ENCODE measurements at places on chromosomes 5 and 9. TPM values are rescaled to one million over a fixed set of nuclear protein-coding genes. Genes with fewer than 3 reads are reported as not detected.

Gene COL5A1
- total RNA-seq = 90.4 TPM

Gene GCNT4
- 4.0 TPM for total RNA-seq

Gene ZBTB26
- total RNA-seq = 14.7 TPM

Gene NDOR1
- total RNA-seq = not detected

Gene IL3
- total RNA-seq = not detected

Gene MUSK
- total RNA-seq = not detected

GRCh38 chr9:134158753-134159392, 5.5 kb downstream of the RNU6ATAC start:
- no peak for DNase-seq

DNA sequence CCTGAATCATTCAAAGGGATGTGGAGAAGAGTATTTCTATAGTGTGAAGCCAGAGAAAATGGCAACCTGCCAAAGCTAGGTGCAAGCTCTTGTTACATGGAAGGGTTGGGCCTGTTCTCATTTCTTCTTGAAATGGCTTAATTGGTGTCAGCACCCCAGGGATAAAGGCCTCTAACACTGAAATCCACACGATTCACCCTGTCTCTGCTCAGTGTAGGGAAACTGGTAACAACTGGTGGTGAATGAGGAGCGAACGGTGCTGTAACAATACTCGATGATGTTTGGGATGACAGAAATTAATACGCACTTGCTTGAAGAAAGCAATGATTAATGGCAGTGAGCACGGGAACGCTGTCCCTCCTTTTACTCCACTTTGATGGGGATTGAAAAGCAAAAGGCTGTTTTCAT, 16.2 kb downstream of the PBX3 start:
- no peak for DNase-seq

DNA sequence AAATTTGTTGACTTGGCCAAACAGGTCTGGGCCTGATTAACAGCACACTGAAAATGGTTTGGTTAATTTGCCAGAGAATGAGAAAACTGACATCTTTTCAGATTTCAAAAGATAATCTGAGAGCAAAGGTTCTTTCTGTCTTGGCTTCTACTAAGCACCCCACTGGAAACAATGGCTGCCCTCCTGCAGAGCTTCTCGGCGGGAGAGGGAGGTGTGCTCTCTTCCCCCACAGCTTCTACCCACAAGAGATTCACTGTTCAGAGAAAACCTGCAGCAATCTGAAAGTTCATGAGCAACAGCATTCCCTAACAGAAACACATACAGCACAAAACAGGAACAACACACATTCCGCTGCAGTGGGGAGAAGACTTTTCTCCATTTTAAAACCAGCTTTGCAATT, 3.0 kb downstream of the DNAH5 start:
- DNase-seq = no peak

- no peak for DNase-seq
Measured at GRCh38 chr5:104937598-104937997, 1375.0 kb upstream of the NUDT12 start.

DNA sequence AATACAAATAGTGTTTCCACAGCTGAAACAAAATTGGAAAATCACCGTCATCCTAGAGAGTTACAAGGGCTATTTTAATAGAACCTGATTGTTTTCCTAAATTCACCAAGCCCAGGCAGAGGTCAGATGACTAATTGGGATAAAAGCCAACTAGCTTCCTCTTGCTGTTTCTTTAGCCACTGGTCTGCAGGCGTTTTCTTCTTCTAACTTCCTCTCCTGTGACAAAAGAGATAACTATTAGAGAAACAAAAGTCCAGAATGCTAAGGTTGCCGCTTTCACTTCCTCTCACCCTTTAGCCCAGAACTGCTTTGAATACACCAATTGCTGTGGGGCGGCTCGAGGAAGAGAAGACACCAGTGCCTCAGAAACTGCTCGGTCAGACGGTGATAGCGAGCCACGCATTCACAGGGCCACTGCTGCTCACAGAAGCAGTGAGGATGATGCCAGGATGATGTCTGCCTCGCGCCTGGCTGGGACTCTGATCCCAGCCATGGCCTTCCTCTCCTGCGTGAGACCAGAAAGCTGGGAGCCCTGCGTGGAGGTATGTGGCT, at the start of gene TLR4:
Gene TLR4, plus strand, starts transcription at position 380 of the 552 bp plus-strand sequence. Its CDS starts 70 bp downstream, at position 450.
- peak; percentile 51 for DNase-seq

DNA sequence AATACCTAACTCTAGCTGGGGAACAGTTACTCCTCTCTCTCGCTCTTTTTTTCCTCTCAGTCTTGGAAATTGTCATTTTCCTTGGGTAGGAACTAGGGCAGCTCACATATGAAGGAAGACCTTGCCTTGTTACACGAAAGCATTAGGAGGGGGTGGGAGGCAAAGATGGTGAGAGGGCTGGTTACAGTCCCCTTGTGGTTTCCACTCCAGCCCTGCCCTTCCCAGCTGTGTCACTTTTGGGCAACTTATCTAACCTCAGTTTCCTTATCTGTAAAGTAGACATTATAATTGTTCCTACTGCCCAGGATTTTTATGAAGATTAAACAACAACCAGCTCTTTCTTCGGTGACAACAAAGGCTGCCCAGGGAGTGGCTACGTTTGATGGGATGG, 196.2 kb upstream of the CLINT1 start:
- no peak for DNase-seq

DNA sequence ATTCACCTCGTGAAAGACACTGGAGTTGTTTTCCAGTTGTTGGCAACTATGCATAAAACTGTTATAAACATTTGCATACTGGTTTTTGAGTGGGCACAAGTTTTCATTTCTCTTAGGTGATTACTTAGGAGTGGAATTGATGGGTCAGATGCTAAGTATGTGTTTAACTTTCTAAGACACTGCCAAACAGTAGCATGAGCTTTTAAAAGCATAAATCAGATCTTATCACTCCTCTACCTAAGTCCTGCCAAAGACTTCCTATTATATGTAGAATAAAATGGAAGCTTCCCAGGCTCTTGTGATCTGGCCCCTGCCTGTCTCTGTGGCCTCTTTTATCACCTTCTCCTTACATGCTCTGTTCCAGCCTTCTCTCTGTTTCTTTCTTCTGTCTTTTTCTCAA, 72.6 kb downstream of the SH3RF2 start:
- DNase-seq = no peak

- no peak for DNase-seq
Measured at GRCh38 chr5:62418462-62419076, 6.0 kb downstream of the IPO11 start.

DNA sequence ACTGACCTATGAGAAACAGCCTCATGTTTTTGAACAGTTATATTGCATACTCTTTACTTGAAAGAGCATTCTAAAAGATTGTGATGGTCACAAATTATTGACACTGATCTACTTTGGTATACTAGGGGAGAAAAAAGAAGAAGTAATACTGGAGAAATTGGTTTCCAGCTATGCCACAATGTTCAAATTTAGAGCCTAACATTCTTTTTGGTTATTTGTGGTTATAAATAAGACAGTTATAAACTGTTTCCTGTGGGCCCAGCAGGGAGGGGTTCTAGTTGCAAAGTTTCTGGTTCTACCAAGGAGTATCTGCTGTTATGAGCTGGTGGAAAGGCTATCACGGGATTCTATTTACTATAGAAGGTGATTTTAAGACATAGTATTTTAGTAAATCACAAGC, 4.8 kb downstream of the CWC27 start:
- DNase-seq = no peak

GRCh38 chr9:14037331-14037730, 276.6 kb downstream of the NFIB start:
- no peak for DNase-seq

- no peak for DNase-seq
Measured at GRCh38 chr9:92100237-92100911, 14.8 kb downstream of the SPTLC1 start.

DNA sequence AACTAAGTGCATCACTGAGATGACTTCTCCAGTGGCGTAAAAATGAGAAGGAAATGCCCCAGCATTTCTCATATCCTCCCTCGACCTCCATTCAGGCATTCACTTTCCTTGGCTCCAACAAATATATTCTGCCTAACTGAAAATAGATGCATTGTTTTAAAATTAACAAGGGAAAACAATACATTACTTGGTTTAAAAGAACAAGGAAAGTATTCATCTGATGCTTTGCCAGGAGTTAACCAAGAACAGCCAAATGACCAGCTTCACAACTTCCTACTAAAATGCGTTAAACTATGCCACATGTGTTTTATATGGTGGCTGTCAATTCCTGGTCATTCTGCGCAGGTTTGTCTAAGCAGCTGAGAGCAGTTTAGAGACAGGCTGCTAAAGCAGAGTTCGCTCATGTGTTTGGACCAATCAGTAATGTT, 121.4 kb downstream of the GNAQ start:
- DNase-seq = no peak

GRCh38 chr5:52956014-52956413, 33.1 kb upstream of the ITGA2 start:
- no peak for DNase-seq

DNA sequence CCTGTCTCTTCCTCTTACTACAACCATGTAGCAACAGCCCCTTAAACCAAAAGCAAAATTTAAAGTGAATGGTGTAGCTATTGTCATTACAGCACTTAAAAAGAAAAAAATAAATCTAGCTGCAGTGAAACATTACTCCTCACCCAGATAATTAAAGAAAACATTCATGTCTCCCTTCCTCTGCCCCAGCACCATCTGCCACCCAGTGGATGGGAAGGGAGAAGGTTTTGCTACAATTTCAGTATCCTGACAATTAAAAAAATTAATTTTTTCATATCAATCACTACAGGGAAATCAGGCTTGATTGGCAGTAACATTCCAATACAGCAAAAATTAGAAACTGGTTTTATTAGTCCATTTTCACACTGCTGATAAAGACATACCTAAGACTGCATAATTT, 147.4 kb upstream of the PUM3 start:
- DNase-seq = no peak

- DNase-seq = no peak
Measured at GRCh38 chr5:94618029-94618492, 343 bp downstream of the KIAA0825 start.

DNA sequence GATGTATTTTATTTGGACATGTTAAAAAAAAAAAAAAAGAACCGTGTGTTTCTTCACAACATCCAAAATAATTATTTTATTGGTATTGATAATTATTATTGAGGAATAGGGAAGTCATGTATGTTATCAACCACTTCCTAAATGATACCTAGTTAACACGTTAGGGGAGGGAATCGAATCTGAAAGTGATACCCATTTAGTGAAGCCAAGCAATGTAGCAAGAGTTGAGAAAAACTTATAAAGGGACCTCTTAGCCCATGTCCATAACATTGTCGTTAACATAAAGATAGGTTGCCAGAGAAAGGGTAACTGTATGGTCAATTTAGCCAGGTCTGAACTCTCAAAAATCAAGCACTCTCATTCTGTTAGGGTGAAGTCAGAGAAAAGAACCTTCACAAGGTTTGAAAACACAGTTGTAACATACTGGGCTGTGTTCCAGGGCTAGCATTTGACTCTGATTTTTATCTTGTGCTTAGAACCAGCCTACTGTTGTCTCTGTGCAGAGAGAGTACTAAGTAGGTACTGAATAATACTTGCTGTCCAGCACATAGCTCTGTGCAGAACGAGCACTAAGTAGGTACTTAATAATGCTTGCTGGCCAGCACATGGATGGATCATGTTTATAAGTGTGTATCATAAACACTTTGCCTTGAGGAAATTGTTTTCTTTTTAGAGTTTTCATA, 60.4 kb downstream of the GHR start:
- no peak for DNase-seq

DNA sequence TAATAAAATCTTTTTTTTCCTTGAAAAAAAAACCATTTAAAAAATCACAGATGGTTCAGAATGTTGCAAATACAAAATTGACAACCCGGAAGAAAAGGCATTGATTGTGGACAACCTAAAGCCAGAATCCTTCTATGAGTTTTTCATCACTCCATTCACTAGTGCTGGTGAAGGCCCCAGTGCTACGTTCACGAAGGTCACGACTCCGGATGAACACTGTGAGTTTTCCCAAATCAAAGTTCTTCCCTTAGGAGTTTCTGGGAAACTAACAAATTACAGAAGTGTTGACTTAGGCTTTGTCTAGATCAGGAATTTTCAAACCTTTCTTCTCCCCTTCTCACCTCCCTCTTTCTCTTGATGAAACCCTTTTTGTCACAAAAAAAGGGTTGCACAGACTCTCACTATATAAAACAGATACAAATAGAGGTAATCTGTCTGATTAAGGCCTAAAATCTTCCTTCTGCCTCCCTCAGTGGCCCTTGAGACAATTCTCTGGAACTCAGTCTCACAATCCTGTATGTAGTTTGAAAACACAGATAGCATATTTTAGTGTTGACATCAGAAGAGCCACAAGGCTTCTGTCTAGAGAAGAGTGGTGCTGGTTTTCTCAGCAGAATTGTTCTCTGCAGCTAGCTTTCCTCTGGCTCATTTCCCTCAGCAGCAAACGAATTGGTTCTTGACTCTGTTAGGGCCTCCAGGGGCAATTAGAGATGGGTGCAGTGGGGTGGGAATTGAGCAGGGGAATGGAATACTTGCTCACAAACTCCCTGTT, 79.5 kb downstream of the OSMR start:
- no peak for DNase-seq

- no peak for DNase-seq
Measured at GRCh38 chr5:102889033-102889432, 133.9 kb downstream of the PAM start.

DNA sequence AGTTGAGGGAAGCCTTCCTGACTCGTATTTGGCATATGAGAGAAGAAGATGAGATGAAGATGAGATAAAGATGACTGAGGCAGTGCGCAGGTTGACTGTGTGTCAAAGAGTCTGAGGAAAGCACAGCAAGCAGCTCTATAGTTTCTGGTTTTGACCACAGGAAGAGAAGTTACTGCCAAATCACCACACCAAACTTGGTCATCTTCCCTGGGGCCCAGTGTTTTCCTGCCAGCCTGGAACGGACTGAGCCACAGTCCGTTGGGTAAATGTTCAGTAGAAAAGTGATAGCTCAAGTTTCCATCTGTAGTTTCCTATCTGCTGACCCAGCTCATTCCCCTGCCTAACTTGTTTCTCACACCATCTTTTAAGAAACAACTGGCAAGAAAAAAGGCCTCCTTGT, 80.7 kb upstream of the ADAMTS19 start:
- no peak for DNase-seq

DNA sequence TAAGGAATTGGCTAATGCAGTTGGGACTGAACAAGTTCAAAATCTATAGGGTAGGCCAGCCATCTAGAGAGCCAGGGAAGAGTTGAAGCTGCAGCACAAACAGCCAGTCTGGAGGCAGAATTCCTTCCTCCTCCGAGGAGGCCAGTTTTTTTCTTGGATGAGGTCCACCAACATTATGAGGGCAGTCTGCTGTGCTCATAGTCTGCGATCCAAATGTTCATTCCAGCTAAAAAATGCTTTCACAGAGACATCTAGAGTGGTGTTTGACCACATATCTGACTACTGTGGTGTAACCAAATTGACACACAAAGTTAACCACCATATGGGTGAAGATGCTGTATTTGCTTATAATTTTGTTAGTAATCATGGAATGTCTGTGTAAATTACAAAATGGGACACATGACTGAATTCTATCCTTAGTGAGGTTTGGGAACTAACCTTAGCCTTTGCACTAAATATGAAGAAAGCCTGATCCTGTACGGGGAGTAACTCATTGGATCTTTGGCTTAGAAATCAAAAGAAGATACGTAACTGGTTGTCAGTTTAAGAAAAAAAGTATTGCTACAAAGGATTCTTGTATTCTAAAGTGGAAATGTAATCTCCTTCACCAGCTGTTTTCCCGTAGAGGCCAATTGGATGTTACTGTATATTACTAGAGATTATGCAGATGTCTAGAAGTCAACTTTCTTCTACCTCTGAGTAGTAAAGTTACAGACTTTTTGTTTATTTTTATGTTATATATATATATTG, 70.6 kb downstream of the SPIN1 start:
- no peak for DNase-seq

- peak; percentile 92 for DNase-seq
Measured at GRCh38 chr5:77491783-77492652, at the start of gene WDR41. WDR41 (minus strand) TSS chr5:77492316; CDS start chr5:77492220, 96 bp downstream.

Measured in uterus (tissue), 4 donors.